Posterior vena cava (tissue), 2 donors: ENCODE measurements at places on chromosomes 11 and 22. TPM values are rescaled to one million over a fixed set of nuclear protein-coding genes. Genes with fewer than 3 reads are reported as not detected.

GRCh38 chr11:32163557-32163956 is 72.7 kb downstream of the RCN1 start:
- DNase-seq = no peak

GLYATL2 gene
- not detected for total RNA-seq

GRCh38 chr11:73011126-73011817 is 130.8 kb downstream of the FCHSD2 start:
- DNase-seq = no peak

DNA sequence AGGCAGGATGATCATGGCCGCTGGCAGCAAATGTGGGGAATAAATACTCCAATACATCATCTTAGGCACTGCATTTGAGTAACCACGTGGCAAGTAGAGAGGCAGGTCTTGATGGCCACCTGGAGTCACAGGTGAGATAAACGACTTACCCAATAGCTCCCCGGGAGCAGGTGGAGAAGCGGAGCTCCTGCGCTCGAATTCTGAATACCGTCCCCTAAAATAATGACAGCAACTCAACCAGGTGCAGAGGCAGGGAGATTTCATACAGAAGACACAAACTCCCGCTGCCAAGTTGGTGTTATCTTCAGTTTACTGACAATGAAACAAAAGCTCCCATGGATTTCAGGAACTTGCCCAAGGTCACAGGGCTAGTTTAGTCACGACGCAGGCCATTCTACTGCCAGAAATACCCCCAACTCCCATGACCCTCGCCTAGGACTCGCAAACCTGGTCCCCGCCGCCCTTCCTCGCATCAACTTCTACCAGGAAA is 437 bp downstream of the SLC43A3 start:
- DNase-seq = no peak

- no peak for DNase-seq
Observed at GRCh38 chr11:122843281-122844141, 5.2 kb downstream of the CRTAM start.

- no peak for DNase-seq
Observed at GRCh38 chr11:59289356-59290181, 69.1 kb upstream of the OR5AN1 start.

DNA sequence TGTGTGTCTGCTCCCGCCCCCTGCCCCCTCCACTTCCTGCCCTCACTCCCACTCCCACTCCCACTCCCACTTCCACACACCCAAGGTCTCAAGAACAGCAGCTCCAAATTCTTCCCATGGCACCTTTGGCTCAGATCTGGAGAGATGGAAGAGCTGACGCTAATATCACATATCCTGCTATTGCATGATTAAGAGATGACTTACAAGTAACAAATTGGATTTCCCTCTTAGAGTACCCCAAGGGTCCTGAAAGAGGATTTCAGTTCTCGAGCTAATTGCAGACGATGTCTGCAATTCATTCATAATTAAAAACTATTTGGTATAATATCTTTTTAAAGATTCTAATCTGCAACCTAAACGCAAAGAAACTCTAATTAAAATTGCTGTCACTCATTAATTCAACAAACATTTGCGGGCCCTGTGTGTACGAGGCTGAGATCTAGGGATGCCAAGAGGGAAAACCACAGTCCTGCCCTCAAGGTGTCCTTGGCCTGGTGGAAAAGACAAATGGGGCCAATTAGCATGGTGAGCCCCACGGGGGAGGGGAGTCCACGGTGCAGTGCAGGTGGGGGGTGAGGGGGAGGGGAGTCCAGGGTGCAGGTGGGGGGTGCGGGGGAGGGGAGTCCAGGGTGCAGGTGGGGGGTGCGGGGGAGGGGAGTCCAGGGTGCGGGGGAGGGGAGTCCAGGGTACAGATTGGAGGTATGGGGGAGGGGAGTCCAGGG is 50.3 kb downstream of the CELSR1 start:
- no peak for DNase-seq

GRCh38 chr11:45659031-45659817 is 6.2 kb downstream of the CHST1 start:
- peak; percentile 67 for DNase-seq

GRCh38 chr11:132310390-132311375 is 940.3 kb downstream of the NTM start:
- DNase-seq = no peak

GRCh38 chr11:587978-588380 is 11.7 kb downstream of the PHRF1 start:
- DNase-seq = peak; percentile 88

DNA sequence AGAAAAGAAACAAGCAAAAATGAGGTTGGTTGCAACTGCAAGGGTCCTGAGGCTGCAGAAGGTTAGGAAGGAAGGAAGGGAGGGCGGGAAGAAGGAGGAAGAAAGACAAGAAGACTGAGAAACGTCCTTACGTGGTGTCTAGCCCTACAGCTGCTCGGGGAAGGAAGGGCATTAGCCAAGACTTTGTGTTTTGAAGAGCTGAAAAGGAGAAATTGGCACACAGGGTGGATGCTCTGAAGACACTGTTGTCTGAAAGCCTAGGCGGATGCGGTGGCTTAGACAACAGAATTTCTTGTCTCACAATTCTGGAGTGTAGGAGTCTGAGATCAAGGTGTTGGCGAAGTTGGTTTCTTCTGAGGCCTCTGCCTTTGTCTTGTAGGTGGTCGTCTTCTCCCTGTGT is 60.7 kb downstream of the MCM5 start:
- no peak for DNase-seq

UPB1 gene
- total RNA-seq = 0.24 TPM

DNA sequence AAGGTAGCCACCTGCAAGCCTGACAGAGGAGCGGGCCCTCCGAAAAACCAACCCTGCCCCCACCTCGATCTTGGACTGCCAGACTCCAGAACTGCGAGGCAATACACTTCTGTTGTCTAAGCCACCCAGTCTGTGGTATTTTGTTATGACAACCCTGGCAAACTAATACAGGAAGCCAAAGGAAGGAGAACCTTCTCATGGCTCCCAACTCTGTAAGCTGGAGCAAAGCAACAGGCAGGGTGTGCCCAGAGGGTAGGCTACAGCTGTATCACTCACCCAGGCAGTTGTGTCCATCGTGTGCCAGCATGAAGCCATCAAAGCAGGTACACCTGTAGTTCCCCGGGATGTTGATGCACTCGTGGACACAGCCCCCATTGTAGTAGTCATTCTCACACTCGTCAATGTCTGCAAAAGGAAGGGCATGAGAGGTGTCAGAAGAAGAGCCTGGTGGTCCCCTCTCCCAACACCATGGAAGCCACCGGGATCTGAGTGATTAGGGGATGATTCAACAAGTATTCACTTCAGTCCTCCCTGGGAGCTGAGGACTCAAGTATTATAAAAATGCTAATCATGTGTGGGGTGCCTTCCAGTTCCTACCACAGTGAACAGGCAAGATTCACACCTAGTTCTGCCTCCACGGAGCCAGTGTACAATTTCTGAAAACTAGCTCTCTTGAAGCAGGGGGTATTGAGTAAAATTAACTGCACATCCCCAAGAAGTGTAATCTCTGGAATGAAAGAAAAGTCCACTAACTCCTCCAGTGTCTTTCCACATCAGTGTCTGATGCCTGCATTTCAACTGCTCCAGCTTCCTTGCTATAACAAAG is 23.3 kb downstream of the SCUBE1 start:
- no peak for DNase-seq

F2 gene
- not detected for total RNA-seq

ABCC8 gene
- 11.4 TPM for total RNA-seq

DNA sequence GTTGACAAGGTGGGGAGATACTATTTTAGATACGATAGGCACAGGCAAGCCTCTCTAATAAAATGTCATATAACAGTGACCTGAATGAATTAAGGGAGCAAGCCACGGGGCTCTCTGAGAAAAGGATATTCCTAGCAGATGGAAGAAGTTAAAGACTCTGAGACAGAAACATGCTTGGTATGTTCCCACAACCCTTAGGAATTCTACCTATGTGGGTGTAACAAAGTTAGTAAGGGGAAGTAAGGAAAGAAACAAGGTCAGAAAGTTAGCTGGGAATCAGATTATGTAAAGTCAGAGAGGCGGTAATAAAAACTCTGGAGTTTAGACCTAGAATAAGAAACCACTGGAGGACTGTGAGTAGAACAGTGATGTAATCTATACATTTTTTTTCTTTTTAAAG is 59.7 kb upstream of the GDPD4 start:
- no peak for DNase-seq

GLYAT gene
- total RNA-seq = not detected

TBX1 gene
- 7.5 TPM for total RNA-seq
